Activated naive CD8-positive, alpha-beta T cell treated with anti-CD3 and anti-CD28 coated beads for 36 hours (primary cell): ENCODE measurements at places on chromosomes 1 and 21.

DNA sequence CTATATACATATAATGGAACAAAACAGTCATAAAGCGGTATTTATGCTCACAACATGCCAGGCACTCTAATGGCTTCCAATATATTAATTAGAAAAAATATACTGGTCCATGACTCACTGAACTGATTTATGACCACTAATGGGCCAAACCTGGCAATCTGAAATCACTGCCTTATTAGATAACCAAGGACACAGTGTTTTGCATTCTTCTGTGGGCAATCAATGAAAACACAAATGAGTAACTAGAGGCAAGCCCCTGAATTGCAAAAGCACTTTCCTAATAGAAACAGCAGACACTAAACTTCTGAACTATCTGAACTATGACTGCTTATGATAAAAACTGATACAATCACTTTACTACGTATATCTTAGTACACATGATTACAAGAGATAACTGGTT, 3.5 kb downstream of the GCLM start:
- DNase-seq, result no peak

DNA sequence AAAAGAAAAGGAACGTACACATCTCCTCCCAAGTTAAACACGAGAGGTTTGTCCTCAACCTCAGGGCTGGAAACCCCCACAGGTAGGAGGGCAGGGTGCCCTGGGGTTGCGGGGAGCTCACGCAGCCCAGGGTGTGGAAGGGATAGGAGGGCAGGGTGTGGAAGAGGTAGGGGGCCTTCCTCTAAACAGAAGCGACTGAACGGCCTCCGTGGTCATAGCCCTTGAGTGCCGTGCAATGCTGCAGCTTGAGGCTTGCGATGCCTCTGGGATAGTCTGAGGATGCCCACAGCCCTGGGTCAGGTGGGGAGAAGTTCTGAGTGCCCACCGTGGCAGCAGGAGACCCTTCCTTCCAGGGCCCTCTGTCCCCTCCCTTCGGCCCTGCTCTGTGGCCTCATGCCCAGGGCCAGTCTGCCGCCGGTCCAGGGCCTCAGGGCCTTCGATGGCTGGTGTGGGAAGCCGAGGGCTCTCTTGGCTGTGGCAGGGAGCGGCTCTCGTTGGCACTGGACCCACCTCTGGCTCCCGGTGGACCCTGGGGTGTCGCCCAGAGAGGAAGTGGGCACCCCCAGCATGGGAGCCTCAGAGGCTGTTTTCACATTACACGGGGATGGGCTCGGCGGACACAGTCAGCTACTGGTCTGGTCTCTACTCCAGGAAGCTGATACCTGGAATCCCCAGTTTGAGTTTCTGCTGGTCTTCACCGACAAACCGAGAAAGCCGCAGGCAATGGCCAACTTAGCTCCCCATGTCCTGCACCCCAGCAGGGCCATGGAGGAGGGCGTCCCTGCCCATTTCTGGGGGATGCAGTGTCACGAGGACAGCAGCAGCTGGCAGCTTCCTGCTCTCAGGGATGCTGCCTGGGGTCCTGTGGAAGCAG, 6.4 kb upstream of the CDK11B start:
- no peak for DNase-seq

GRCh38 chr1:155396874-155397476, 76.3 kb downstream of the RUSC1 start:
- DNase-seq, result no peak

DNA sequence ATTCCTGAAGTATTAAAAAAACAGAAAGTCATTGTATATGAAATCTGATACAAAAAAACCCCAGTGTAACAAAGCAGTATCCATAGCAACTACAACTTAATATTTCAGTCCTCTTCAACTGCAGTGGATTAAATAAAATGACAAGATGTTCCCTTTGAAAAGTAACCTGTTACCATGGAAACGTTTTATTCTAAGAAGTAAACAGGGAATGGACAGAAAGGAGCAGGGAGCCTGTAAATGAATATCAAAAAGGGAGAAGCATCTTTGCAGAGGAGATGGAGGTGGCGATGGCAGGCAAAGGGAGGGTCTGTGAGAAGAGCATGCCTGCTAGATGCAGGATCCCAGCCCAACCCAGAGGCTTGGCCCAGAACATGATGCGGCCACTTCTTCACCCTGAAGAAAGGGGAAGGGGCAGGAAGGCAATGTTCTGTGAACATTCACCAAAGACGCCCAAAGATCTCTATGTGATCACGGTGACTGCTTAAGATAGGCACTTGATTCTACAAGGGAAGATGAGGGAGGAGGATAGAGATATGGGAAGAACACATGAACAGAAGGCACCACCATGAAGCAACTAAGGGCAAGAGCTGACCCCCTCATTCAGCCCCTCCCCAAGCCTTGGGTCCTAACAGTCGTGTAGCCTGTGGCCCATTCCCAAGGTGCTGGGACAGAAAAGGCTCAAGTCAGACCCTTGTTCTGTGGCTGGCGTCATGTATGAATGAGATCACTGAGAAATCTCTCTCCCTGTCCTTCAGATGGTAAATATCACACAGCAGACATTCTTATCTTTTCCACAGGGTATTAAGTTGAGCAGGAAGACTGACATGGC, 200.0 kb downstream of the SLC45A1 start:
- no peak for DNase-seq

GRCh38 chr1:216323344-216323743, 99.9 kb downstream of the USH2A start:
- DNase-seq, result no peak

DNA sequence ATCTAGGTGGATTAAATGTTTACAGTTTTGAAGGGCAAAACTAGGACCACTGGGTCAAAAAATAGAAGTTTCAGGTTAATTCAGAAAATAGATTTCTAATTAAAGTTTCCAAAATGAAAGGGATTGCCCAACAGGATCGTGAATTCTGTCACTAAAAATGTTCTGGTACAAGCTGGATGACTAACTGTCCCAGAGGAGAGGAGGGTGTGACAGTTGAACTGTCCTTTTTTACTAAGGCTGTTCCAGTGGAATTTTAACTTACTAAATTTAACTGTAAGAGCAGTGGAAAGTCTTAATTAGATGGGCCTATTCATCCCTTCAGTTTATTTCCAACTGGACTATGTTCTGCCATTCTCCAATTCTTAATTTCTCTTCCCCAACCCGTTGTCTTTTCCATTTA, 7.2 kb downstream of the SNX7 start:
- DNase-seq, result no peak

GRCh38 chr1:179366093-179366800, 476 bp downstream of the AXDND1 start:
- DNase-seq, result no peak

DNA sequence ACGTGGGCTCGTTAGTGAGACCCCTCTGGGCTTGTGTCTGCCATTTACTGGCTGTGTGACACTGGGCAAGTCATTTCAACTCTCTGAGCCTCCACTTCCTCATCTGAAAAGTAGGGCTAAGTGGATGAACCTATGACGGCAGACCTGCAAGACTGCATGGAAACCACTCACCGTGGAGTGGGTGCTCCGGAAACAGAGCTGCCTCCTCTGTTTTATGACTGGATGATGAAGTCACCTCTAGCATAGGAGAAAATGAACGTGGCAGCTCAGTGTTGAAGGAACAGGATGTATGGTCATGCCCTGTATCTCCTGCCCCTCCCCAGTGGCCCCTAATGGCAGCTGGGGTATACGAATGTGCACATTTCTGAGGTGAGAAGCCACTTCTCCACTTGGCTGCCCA, 40.5 kb downstream of the STPG1 start:
- DNase-seq, result no peak

DNA sequence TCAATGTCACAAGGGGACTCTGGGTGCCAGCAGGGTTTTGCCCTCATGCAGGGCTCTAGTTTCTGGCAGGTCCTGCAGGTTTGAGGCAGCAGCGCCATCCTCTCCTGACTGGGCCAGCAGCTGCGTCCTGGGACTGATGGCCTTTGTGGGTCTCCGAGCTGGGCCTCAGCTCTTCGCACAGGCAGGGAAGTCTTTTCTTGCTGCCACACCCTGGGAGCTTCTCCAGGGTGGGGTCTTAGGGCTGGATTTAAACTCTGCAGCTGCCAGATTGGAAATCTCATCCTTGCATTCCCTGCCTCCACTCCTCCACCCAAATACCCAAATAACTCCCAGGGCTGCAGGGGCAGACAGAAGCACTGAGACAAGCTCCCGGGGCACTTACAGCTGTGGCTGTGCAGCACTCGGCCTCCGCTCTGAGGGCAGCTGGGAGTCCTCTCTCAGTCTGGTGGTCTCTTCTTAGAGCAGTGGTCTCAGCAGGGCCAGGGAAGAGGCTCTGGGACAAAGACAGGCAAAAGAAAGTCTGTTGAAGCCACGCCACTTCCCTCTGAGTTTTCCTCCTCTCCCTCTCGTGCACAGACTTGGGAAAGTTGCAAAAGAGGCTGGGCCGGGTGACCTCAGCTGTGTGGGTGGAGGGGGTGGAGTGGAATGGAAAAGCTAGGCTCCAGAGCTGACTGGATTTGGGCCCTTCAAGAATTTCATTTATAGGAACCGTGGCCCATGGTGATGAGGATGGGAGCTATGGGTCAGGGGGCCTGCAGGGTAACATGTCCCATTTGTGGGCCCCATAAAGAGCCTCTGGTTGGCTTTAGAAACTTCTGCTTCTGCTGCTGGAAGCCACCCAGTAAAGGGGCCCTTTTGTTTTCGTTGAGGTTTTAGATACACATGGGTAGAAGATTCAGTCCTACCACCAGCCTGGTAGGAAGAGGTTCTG, at the start of gene RAB7B:
TSS of gene RAB7B (minus strand) at position 525 of the 931 bp plus-strand sequence. CDS start 9,260 bp downstream, outside the sequence.
- no peak for DNase-seq

- no peak for DNase-seq
Measured at GRCh38 chr1:52925571-52926005, 1.5 kb upstream of the SCP2 start.

GRCh38 chr21:39321424-39321823, 8.0 kb upstream of the BRWD1 start:
- DNase-seq, result no peak

GRCh38 chr1:6385488-6386191, 7.9 kb downstream of the ACOT7 start:
- DNase-seq, result no peak

DNA sequence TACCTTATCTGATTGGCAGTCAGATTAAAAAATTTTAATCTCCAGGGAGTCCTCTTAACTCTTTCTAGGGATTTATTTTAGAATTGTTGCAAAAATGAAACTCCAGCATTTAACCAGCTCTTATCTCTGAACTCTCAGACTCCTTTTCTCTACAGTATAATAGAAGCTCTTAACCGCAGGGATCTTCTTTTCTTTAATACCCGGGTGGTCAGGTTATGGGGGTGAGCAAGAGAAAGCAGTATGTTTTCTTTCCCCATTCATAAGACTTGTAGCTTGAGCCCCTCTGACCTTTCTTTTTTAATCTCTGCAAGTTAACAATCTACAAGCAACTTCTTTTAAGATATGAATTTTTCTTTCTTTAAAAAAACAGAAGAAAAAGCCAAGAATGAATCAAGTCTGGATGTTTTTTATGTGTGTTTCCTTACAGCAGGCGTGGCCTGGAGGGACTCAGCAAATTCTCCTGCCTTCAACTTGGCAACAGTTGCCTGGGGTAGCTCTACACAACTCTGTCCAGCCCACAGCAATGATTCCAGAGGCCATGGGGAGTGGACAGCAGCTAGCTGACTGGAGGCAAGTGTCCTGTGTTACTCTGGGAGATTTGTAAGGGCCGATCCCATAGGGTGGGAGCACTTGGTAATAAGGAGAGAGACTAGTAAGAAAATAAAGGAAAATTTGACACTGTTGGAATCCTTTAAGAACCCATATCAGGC, 13.4 kb upstream of the OLFML3 start:
- DNase-seq, result no peak

GRCh38 chr1:66288048-66288447, 245.9 kb upstream of the SGIP1 start:
- no peak for DNase-seq

DNA sequence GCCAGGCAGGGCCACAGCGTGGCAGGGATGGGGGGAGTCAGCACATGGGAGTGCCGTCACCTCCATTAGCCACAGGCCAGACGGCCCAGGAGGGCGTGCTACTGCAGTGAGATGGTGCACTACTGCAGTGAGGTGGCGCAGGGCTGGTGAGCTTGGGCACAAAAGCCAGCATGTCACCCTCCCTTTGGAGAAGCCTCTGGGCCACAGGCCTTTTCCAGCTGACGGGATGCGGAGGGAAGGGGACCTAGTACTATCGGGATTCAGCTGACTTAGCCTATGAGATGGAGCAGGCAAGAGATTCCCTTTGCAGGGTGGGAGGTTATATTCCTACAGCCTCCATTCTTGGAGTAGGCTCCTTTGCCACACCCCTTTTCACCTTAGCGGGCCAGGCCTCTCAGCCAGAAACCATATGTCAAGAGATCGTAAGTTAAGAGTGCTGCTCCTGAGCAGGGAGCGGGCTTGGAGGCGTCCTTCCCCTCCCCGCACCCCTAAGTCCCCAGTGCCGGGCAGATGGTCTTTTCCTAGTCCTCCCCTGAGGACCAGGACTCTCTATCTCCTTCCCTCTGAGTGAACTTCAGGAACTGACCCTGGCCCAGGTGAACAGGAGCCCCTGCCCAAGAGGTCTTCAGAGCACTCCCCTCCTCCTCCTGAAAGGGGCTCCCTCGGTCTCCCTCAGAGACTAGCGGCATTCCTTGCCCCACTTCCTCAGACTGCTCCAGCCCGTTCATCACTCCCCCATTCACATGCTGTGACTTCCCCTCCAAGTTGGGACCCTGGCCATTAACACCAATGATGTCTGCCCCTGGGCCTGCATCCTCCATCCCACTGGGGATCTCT, 8.2 kb downstream of the NES start:
- no peak for DNase-seq

DNA sequence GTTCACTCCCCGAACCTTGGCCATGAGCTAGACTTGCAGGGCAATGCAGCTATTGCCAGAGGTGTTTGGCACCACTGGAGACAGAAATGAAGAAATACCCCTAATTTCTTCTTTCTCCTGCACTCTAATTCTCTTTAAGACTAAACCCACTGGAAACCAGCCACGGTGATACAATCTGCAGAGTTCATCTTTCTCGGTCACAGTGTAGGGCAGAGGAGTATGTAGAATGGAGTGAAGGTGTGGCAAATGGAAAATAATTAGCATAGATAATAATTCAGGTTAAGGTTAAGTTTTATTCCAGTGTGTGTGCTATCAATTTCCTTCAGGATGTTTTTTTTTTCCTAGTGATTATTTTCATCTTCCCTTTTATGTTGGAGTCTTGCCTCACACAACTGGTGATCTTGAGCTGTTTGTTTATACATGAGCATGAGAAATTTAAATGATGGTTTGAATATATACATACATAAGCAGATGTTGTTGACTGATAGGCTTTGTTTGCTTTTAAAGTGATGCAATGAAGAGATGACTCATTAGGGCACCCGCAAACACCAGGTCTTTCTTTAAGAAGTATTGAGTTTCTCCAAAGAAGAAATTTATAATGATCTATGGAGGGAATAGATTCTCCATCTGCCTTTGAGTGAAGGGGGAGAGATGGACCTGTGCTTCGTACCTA, 81.9 kb downstream of the SPATA17 start:
- no peak for DNase-seq

DNA sequence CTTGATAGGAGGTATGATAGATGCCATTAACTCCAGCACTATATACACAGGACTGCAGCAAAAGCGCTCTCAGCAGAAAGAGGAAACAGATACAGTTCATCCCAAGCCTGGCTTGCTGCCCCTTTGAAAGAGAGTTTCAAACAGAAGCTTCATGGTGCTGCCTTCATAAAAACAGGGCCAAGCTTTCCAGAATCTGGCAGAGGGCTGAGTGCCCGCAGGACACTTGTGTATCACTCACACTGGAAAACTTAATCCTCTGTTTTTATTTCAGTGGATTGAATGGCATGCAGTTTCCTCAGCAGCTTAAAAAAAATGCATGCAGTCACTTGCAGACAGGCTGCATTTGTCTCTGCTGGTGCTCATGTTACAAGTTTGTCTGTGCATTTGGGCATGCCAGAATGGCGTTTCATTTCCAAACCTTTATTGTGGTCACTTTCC, 40.4 kb downstream of the KCNJ15 start:
- DNase-seq, result no peak
